ENCODE measurements at places on chromosomes 5 and 9.

DNA sequence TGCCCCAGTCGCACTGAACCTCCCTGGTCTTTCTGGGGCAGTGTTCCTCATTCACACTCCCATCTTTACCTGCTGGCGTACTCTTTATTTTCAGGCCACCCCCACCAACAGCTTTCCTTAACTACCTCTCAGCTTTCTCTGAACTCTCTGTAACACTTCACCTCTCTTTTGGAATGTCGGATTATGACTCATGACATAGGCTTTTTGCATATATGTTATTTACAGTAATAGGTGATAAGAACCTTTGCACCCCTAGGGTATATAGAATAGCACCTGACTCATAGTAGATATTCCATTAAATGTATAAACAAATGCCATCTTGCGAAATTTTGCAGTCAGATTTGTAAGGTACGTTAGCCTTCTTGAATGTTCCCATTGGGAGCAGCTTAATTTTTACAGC lies 52.9 kb upstream of the MIER3 start:
- no peak for DNase-seq

GRCh38 chr9:86494644-86495111 lies 140.5 kb upstream of the TUT7 start:
- peak; percentile 23 for DNase-seq

DNA sequence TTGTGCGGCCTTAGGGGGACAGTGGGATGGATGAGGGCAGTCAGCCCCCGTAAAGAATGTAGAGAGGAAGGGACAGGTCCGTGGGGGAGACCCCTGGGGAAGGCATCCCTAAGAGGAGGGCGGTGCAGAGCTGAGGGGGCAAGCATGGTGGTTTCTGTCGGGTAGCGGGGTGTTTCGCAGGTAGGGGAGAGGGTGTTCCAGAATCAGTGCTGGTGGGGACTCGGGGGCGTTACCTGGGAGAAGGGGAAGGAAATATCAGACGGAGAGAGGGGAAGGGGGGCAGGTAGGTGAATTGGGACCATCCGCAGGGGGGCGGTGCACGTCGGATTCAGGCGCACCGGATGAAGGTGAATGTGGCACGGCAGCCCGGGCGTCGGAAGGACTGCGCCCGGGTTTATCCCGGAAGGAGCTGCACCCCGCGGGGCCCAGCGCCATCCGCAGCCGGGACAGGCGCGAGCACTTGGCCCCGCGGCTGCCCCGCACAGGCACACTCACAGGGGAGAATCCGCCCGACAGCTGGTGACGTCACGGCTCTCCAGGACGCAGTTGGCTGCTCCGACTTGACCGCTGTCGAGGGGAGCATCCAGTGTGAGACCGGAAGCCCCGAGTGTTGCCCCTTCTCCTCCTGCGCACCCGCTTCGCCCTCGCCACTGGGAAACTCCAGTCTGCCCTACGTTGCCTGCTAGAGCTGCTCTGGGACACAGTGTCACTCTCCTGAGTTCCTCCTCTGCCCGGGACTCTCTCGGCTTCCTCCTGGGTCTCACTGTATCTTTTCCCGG lies 1.3 kb downstream of the CD72 start:
- DNase-seq = peak; percentile 32

DNA sequence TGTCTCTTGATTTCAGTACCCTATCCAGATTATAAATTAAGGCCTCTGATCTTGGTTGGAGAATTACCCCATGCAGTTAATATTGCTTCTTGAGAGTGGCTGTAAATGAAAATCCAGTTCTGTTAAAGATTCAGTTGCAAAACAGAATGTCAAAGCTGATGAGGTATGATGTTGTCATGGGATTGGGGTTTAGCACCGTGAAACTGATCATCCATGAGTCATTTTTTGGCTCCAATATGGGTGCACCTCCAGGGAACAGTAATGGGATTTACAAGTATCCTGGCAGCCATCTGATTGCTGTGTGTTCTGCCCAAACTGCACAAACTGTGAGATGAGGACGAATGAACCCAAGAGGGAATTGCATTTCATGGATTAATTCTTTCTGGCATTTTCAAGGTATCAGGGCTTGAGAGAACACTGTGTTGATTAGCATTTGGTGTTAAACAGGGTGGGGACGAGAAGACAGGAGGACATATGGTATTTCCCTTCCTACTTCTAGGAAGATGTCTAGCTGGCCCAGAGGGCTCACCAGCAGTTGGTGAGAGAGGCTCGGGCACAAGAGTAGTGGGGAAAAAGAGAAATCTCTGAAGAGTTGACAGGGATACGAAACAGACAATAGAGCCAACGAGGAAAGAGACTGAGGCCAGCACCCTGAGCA lies 214.7 kb downstream of the GAS1 start:
- no peak for DNase-seq

DNA sequence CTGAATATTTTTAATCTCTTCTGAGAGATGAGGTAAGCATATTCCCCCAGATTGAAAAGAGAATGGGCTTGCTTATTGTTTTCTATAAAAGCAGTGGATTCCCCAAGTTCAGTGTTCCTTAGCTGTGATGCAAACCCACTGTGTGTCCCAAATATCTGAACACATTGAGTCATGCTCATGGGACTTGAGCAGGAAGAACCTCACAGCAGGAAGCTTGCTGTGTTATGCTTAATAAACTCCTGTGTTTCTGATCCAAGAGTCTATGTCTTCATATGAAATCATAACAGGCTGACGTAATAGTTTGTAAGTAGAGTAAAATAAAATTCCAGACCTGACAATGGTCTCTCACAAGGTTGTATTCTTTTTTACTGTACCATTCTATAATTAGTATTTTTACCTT lies 24.8 kb upstream of the LOX start:
- no peak for DNase-seq

DNA sequence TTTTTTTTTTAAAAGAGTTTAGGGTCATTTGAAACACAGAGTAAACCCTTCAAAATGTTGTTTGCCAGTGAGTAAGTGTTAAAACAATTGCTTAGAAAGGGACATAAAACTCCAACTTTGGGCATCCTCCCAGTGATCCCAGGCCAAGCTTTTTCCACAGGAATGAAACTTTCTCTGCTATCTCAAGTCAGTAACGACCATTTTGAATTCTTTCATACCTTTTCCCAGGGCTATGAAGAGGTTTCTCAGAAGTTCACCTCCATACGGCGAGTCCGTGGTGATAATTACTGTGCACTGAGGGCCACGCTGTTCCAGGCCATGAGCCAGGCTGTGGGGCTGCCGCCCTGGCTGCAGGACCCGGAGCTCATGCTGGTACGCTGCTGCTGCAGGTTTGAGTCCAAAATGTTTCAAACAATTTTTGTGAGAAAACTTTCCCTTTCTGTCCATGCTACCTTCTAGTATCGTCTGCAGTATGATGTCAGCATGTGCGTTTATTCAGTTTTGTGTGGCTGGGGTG lies 16.8 kb downstream of the OTULIN start:
- DNase-seq = no peak

DNA sequence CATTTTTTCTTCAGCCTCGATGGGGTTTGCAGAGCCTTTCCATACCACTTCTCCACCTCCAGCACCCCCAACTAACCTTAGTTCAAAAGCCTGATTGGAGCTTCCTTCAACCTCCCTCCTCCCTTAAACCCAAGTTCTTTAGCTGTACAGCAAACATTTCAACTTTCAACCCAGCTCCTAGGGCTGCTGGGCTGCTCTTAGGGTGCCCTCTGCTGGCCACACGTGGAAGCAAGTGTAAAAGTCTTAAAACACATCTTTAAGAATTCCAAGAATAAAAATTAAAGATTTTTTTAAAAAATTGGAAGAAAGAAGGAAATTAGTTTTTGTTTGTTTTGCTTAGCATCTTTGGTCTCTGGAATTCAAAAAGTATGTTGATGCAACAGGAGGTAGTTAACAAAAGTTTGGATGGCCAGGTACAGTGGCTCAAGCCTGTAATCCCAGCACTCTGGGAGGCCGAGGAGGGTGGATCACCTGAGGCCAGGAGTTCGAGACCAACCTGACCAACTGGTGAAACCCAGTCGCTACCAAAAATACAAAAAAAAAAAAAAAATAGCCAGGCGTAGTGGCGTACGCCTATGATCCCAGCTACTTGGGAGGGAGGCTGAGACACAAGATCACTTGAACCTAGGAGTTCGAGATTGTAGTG lies 15.5 kb upstream of the HSD17B3 start:
- DNase-seq = peak; percentile 52

GRCh38 chr5:109998208-109998607 lies 308.5 kb downstream of the MAN2A1 start:
- DNase-seq = no peak

- DNase-seq = no peak
These were observed 43.1 kb downstream of the MED27 start for GRCh38 chr9:132036521-132036920.

GRCh38 chr5:68565427-68565826 lies 349.9 kb downstream of the PIK3R1 start:
- DNase-seq = no peak

GRCh38 chr9:31590091-31590490 lies 794.4 kb upstream of the ACO1 start:
- no peak for DNase-seq

GRCh38 chr9:18255158-18255629 lies 218.8 kb upstream of the ADAMTSL1 start:
- peak; percentile 72 for DNase-seq

DNA sequence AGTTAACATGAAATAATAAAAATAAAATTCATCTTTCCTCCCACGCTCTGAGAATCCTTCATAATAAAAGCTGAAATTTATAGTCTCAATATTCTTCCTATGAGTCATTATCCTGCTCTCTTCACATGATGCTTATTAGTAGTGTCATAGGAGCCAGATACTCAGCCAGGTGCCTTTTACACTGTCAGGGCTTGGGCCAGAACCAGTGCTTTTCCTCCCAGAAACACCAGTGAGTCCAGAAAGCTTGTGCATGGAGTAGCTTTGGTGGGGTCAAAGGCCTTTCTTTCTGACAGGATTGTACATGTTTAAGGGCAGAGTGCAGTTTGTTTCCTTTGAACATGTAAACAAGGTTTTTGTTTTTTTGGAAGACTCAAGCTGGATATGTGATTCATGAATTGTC lies 6.8 kb downstream of the LSM11 start:
- DNase-seq = no peak

- DNase-seq = no peak
These were observed 225.3 kb upstream of the CLINT1 start for GRCh38 chr5:158084292-158084691.

DNA sequence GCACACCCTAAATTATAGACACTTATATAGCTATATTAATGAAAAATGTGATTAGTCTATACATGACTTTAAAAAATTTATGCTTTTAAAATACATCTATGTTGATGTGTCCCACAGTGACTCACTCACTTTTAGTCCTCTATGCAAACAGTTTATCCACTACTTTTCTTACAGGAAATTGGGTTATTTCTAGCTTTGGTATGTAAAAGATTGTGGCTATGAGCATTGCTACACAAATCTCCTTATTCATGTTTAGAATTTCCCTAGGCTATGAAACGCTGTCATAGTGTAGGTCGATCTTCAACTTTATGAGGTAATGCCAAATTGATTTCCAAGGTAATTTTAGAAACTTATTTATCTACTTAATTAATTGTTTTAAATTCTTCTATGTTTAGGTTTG lies 687.4 kb downstream of the PRR16 start:
- no peak for DNase-seq

DNA sequence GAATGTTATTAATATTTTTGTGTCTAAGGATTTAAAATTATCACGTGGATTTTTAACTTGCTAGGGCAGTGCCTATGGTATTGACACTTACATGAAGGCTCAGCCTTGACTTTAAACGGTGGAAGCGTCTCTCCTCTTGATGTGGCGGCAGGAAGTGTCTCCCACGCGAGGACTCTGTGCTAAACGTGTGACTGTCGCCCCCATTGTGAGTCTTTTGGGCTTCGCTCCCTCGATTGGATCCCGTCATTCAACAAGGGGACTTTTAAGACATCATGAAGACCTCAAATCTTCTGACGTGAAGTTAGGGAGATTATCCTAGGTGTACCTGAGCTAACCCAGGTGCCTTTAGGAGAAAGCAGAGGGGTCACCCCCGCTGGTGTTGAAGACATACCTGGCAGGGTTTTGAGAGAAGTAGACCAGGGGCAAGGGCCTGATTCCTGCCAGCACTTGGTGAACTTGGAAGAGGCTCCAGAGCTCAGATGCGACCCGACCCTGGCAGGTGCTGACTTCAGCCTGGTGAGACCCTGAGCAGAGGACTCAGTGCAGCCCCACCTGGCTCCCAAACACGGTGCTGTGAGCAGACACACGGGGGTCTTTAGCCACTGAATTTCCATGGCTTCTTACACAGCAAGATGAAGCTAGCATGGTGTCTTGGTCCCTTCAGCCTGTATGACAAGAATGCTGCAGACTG lies 55.7 kb upstream of the IRX4 start:
- DNase-seq = no peak

GRCh38 chr9:33468215-33468730 lies 5.5 kb downstream of the NOL6 start:
- no peak for DNase-seq

DNA sequence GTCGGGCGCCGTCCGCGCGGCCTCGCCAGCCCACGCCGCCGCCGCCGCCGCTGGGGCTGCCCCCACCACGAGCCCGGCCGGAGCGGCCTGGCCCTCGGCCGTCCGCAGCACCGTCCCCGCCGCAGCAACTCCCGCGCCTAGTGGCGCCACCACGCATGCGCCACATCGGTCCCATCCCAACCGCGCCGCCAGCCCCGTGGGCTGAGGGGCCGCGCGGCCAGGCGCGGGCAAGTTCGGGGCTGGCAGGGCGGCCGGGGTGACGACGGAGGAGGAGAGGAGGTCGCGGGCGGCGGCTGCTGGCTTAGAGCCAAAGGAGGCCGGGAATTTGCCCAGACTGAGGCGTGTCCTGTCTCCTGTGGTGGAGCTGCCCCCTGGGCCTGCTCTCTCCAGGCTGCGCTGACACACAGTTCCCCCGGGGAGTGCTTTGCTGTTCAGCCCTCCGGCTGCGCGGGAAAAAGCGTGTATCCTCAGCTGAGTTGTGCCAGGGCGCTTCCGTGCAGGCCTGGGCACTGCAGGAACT lies at the start of gene TUSC1:
Gene TUSC1 (minus strand): TSS at position 298 of the 520 bp plus-strand sequence. CDS start 132 bp downstream, at position 166.
- peak; percentile 86 for DNase-seq

- no peak for DNase-seq
These were observed 34.6 kb downstream of the RXRA start for GRCh38 chr9:134360897-134361296.

GRCh38 chr5:52856564-52856963 lies 68.8 kb downstream of the ITGA1 start:
- DNase-seq = no peak

- no peak for DNase-seq
These were observed 866 bp upstream of the SEMA6A start for GRCh38 chr5:116575326-116576052.

GRCh38 chr5:39148983-39149534 lies 70.3 kb downstream of the FYB1 start:
- no peak for DNase-seq

GRCh38 chr9:84856181-84856632 lies 186.7 kb downstream of the NTRK2 start:
- DNase-seq = no peak
